ENCODE measurements at places on chromosomes 16 and 17.

DNA sequence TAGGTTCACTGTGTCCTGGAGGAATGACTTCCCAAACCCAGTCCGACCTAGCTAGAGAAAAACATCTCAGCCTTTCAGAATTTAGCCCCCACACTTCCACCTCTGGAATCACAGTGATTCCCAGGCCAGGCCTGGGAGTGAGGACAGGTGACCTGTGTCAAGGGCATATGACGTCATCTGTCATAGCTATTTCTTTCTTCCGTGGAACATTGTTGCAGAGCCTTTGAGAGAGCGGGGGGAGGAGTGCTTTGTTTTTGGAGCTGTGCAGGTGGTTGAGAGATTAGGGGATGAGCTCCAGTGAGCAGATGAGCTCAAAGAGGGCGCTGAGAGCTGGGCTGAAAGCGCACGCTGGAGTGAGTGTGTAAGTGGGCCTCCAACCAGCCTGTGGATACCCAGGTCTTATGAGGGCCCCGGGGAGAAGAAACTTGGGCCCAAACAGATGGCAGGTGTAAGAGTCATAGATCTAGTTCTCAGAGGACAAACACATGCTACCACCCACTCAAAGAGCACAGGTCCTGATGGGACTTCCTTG is 344.8 kb downstream of the SNX29 start:
- DNase-seq, result no peak

- DNase-seq, result no peak
Observed at GRCh38 chr16:65196420-65197075, 74.7 kb upstream of the CDH11 start.

GRCh38 chr17:57375770-57376225 is 119.5 kb downstream of the MSI2 start:
- no peak for DNase-seq

- no peak for DNase-seq
Observed at GRCh38 chr17:57506774-57507127, 238.3 kb downstream of the CCDC182 start.

GRCh38 chr16:70788668-70789594 is 12.0 kb downstream of the VAC14 start:
- DNase-seq, result no peak

DNA sequence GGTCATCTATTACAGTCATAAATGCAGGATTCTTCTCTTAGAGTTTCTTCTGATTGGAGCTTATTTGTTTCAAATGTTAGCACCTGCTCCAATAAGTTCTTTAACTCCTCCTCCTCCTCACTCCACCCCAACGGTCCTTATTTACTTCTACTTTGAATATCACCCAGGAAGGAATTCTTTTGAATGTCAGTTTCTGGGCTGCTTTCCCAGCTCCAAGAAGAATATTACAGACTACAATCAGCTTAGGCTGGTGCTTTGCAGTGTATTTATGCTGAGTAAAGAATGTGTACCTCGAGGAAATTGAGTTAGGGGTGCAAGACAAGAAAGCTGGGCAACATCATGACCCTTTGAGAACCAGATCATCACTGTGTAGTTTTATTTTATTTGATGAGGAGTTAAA is 30.8 kb downstream of the MAP3K3 start:
- no peak for DNase-seq

DNA sequence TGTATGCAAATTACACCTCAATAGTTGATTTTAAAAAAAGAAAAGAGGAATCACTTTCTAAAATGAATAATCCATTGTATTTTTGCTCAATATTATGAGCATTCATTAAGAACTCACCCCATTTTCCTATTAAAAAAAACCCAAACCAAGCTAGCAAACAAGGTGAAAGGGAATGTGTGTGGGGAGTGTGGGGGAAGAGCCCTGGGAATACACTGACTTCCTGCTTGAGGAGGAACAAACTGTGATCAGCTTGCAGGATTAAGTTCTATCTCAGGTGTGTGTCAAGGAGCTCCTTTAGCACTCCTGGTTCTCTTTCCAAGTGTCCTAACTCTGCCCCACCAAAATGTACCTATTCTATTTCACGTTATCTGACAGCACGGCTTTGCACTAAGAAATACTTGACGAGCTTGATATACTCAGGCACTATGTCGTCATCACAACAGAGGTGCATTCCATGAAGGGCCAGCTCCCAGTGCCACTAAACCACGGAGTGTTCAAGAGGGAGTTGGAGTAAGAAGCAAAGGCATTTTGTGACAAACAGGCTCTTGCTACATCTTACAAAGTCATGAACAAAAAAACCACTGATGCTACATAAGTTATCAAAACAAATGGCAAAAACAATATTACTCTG is 73.2 kb downstream of the MYH10 start:
- no peak for DNase-seq

DNA sequence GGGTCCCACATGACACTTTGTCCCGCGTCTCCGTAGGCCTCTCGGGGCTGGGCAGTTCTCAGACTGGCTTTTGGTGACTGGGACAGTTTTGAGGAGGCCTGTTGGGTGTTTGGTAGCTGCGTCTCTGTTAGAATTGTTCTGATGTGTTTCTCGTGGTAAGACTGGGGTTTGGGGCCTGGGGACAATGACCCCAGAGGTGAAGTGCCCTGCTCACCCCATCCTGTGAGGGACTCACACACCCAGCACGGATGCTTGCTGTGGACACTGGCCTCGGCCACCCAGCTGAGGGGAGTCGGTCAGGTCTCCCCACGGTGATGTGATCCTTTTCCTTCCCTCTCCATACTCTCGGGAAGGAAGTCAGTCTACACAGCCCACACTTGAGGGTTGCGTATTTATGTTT is 50.3 kb downstream of the METRNL start:
- DNase-seq, result no peak

DNA sequence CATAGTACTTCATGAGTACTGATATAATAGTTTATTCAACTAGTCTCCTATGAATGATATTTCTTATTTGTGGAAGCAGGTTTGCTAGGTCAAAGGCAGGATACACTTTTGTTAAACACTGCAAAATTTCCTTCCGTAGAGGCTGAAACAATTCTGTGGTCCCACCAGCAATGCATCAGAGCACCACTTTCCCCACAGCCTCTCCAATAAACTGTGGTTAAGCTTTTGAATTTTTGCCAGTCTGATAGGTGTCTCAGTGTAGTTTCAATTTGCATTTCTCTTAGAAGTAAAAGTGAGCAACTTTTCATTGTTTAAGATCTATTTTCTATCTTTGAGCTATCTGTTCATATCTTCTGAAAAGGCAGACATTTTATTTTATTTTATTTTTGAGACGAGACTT is 36.4 kb upstream of the CORO6 start:
- DNase-seq, result no peak

DNA sequence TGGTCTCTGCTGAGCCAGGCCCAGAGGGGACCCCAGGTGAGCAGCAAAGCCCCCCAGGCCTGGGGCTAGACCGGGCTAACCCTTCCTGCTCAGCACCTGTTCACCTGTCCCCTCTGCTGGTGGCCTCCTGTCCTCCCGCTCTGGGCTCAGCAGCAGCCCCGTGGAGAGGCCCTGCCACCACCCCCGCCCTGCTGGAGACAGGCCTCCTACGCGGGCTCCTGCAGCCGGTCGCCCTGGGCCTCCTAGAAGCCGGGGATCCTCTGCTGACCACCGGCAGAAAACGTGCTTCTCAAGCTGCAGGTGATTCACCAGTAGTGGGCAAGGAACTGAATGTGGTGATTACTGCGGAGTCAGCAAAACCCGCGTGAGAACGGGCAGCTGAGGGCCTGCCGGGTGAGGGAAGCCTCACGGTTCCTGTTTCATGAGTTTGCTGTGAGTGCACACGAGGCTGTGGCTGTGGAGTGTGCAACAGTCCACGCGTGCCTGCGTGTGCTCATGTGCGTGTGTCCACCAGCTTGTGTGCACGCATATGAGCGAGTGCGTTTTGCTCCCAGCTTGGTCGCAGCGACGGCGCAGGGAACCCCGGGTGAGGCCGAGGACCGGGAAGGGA is 792 bp downstream of the SECTM1 start:
- DNase-seq, result peak; percentile 52

- no peak for DNase-seq
Observed at GRCh38 chr16:56349711-56350161, 75.6 kb downstream of the AMFR start.

DNA sequence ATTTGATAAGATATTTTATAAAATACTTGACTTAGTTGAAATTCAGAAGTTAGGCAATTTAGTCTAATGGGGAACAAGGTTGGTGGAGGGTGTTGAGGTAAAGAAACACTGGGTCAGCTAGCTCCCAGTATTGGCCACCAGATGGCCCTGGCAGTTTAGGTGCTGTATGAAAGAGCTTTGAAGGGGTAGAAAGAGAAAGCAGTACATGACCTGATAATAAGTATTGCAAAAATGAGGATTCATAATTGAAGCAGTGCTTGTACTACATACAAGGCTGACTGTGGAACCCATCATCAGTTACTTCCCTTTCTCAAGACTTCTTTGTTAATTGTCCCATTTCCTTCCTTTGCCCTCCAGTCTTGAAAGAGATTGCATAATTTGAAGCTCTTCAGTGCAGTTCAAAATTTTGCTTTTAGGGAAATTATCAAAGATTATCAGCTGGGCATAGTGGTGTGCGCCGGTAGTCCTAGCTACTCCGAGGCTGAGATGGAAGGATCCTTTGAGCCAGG is 29.4 kb downstream of the TANC2 start:
- peak; percentile 90 for DNase-seq

DNA sequence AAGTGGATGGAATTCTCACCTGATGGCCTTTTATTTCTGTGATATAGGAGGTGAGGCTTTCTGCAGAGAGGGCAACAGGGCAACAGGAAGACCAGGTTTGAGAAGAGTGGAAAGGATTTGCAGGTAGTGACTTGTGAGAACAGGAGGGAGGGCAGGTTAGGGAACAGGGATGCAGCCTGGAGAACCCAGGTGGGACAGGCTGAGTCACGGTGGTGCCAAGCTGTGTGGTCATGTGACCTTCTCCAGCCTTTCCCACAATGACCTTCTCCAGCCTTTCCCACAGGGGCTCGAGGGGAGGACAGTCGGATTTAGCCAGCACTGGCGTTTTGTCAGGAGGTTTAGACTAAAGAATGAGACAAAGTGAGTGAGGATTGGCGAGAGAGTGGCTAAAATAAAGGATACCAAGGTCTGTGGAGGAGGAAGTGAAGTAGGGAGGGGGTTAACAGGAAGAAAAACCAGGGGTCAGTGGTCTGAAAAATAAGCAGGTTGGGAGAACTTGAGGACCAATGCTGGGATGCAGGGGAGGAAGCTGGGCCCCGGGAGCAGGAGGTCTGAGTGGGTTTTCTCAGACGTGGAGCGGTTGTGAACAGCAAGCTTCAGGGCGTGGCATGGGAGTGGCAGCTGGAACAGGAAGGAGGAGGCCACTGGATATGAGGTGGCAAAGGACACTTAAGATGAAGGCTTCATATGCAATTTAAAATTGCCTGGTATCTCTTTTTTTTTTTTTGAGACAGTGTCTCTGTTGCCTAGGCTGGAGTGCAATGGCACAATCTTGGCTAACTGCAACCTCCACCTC is 37.7 kb downstream of the DNAH2 start:
- peak; percentile 31 for DNase-seq

DNA sequence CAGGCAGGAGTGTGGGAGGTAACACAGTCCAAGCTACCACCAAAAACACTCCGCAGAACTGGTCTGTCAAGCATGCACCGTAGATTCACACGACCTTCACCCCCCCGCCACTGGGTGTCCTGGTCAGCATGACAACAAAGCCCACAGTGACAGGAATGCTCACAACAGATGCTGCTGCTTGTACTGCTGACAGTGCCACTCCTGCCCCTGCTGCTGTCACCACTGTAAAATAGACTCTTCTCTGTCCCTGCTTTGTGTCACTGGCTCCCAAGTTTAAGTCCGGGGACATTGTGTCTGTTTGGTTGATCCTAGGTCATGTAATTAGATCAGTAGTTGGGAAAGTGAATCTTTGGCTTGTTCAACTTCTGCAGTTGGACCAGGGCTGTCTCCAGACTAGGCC is 7.0 kb upstream of the ODF4 start:
- DNase-seq, result no peak

DNA sequence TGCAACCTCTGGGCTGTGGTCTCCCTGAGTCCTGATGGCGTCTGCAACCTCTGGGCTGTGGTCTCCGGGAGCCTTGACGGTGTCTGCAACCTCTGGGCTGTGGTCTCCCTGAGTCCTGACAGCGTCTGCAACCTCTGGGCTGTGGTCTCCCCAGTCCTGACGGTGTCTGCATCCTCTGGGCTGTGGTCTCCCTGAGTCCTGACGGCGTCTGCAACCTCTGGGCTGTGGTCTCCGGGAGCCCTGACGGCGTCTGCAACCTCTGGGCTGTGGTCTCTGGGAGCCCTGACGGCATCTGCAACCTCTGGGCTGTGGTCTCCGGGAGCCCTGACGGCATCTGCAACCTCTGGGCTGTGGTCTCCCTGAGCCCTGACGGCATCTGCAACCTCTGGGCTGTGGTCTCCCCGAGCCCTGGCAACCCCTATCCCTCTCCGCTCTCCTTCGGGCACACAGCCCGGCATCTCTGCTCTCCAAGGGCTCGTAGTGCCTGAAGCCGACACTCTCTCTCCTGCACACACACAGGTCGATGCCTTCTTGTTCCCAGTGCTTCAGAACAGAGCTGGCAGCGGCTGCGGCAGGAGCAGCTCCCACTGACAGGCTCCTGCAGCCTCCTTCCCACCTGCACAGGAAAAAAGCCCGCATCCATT is 45.6 kb downstream of the METRNL start:
- no peak for DNase-seq

- no peak for DNase-seq
Observed at GRCh38 chr17:36545077-36545464, 352 bp downstream of the GGNBP2 start.

DNA sequence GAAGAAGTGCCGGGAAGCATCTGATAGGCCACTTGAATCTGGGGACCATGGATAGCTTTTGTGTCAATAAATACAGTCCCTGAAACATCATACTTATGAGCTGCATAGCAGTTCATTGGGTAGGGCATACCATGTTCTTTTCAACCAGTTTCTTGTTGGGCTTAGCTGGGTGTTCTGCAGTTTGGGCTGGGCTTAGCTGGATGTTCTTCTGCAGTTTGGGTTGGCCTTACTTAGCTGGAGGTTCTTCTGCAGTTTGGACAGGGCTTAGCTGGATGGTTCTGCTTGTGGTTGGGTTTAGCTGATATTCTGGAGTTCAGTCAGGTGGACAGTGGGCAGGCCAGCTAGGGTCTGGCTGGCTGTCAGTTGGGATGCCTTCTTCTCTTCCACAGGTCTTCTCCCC is 52.1 kb downstream of the LCMT1 start:
- DNase-seq, result no peak

- DNase-seq, result no peak
Observed at GRCh38 chr16:5379954-5380353, 282.4 kb upstream of the EEF2KMT start.

DNA sequence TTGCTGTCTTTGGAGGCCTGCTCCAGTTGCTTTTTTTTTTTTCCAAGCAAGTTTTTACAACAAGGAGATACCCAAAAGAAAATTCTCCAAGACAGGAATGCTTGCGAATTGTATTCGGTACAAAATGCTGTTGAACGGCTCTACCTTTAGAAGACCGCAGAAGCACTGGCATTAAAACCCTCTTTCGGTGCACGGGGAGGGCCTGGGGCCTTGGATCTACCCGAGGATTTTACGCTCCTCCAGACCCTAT is 1.3 kb upstream of the HELZ start:
- DNase-seq, result peak; percentile 18

- DNase-seq, result peak; percentile 80
Observed at GRCh38 chr17:19513897-19514488, 19.7 kb upstream of the SLC47A1 start.

Data from hematopoietic multipotent progenitor cell treated with erythropoietin and hydrocortisone succinate and interleukin-3 and kit ligand, for 6 days (in vitro differentiated cells).